Activated CD8-positive, alpha-beta T cell treated with anti-CD3 and anti-CD28 coated beads for 36 hours (primary cell): ENCODE measurements at places on chromosomes 3 and 15. TPM values are rescaled to one million over a fixed set of nuclear protein-coding genes. Genes with fewer than 3 reads are reported as not detected.

Gene AGBL1
- total RNA-seq = not detected

Gene STARD5
- total RNA-seq = 6.9 TPM

Gene ZNF197
- 10.6 TPM for total RNA-seq

Gene SRP14
- 147 TPM for total RNA-seq

Gene ACSBG1
- total RNA-seq = not detected

Gene CFAP20DC
- total RNA-seq = 1.4 TPM

Gene NEK11
- total RNA-seq = 1.6 TPM

Gene TAGLN3
- 0.89 TPM for total RNA-seq

Gene SPESP1
- total RNA-seq = 0.36 TPM

Gene CCR1
- total RNA-seq = 1.1 TPM

Gene NR2F2
- not detected for total RNA-seq

Gene CSPG5
- 0.54 TPM for total RNA-seq

Gene CHRNB4
- total RNA-seq = not detected

Gene CHRM5
- not detected for total RNA-seq

Gene CLDN16
- not detected for total RNA-seq

Gene FHIT
- 7.6 TPM for total RNA-seq

Gene GOLGA8T
- total RNA-seq = 0.18 TPM
